ENCODE measurements at places on chromosomes 4 and X. TPM values are rescaled to one million over a fixed set of nuclear protein-coding genes. Genes with fewer than 3 reads are reported as not detected.

- DNase-seq = no peak
Measured at GRCh38 chr4:182346675-182347375, 103.6 kb downstream of the TENM3 start.

- no peak for DNase-seq
Measured at GRCh38 chr4:153945704-153946103, 156.8 kb upstream of the SFRP2 start.

DNA sequence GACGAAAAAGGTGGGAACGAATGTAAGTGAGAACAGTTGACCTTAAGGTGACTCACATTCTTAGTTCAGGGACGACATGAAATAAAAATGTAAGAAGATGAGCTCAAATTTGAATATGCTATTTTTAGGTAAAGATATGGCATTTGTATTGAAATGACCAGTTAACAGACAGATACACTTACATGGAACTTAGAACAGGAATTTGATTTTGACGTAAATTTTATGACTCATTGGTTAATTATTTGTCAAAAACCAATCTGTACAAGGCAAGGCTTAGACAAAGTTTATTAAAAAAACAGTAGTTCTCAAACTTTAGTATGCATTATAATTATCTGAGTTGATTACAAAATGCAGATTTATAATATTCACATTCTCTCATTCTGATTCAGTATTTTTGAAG lies 469.4 kb downstream of the CFAP47 start:
- no peak for DNase-seq

- DNase-seq = no peak
Measured at GRCh38 chr4:114464726-114465272, 133.8 kb upstream of the UGT8 start.

DNA sequence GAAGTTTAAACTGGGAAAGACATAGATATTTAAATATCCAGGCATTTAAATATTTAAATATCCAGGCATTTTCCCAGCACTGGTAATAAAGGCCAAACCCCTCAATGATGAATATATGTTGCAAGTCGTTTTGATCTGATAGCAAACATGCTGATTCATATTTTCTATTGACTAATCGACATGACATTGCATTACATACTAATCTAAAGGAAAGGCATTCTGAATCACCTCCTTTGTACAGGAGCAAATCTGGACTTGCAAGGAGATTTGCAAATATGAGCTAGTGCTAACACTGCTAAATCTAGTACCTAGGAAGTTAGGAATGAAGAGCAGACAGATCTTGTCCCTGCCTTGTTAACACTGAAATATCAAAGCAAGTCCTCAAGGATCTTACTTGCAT lies 207.3 kb downstream of the SLC7A11 start:
- no peak for DNase-seq

- DNase-seq = no peak
Measured at GRCh38 chr4:118953276-118953675, 64.6 kb downstream of the SYNPO2 start.

GRCh38 chrX:51955200-51955599 lies 61.8 kb downstream of the MAGED1 start:
- no peak for DNase-seq

- DNase-seq = no peak
Measured at GRCh38 chr4:121801715-121802075, 572 bp downstream of the EXOSC9 start.

- DNase-seq = no peak
Measured at GRCh38 chrX:151966236-151966635, 8.2 kb downstream of the GABRE start.

- DNase-seq = no peak
Measured at GRCh38 chr4:15066140-15066539, 63.9 kb downstream of the CPEB2 start.

GRCh38 chrX:83845397-83845796 lies 15.5 kb upstream of the CYLC1 start:
- no peak for DNase-seq

DNA sequence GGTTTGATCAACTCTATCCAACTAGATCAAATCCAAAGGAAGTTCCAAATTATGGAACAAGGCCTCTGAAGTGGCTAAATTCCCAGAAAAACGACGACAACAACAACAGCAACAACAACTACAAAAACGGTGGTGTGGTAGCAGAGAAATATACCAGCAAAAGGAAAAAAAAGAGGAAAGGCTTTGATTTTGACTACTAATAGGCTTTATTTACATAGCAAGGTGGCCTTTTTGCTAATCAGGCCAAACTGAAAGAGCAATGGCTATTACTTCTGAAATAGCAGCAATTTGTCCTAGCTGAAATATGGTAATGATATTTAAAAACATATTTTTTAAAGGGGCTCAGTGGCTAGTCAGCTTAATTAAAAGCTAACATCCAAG lies 40.8 kb upstream of the TMPRSS11E start:
- DNase-seq = no peak

- DNase-seq = no peak
Measured at GRCh38 chrX:42954880-42955279, 176.9 kb upstream of the PPP1R2C start.

DNA sequence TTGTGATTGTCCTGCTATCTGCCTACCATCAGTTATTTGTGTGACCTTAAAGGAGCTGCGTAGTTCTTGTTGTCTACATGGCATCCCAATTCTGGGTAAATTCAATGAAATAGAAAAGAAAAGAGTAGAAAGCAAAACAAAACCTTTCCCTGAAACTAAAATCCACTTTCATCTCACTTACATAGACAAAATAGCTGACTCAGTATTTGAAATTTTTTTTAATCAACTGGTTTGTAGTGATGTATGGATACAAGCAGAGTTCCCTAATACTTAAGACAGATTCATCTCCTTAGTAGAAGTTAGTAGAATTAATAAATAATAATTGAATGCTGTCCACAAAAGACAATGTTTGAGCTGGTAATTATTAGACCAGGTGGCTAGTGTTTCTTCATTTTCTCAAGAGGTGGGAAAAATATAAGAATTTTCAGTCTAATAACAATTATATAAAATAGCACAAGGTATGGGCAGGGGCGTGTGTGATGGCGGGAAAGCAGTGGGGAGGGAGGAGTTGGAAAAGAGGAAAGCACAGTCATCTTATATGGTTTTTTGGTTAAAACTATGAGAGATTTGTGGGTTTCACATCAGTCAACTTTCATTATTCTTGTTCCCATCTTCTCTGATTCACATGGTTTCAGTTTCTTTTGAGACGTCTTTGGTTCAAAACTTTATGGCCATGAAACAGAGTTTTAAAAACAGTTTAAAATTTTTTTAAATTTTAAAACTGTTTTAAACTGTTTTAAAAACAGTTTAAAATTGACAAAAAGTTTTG lies 275.2 kb downstream of the SPRY1 start:
- DNase-seq = no peak

GRCh38 chr4:4709736-4710135 lies 149.7 kb upstream of the MSX1 start:
- DNase-seq = no peak

DNA sequence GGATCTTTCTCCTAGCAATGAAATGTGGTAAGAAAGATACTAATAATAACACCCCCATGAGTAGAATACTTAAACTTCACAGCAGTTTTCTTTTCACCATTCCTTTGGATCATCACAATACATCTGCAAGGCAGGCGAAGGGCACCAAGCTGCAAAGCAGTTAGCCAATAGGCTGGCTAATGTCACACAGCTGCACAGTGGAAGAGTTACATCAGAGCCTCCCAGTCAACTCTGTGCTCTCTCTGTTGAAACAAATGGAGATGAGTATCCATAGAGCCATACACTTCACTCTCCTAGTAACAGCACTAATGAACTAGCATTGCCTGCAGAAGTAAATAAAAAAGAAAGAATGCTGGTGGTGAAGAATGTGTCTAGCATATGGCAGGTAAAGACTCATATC lies 139.0 kb downstream of the ATG4A start:
- no peak for DNase-seq

Gene ARHGAP10
- 4.8 TPM for total RNA-seq

Gene MCF2
- total RNA-seq = under 0.01 TPM

Gene SPOCK3
- total RNA-seq = 4.6 TPM

Gene GABRE
- total RNA-seq = under 0.01 TPM

Gene ATP1B4
- not detected for total RNA-seq

All from hematopoietic multipotent progenitor cell (in vitro differentiated cells).